Suppressor macrophage treated with lipopolysaccharide for 4 hours (primary cell): ENCODE measurements at places on chromosomes 5 and 9.
A peak's percentile ranks its signal among the peaks of the same experiment; 100 is the strongest.

GRCh38 chr9:93114169-93114983 is 18.4 kb downstream of the CARD19 start:
- peak; percentile 47 for DNase-seq

GRCh38 chr5:15734058-15734457 is 234.1 kb downstream of the FBXL7 start:
- DNase-seq: no peak

GRCh38 chr5:52854301-52854700 is 66.6 kb downstream of the ITGA1 start:
- no peak for DNase-seq

GRCh38 chr9:133375116-133375723 is 640 bp downstream of the SURF4 start:
- peak; percentile 48 for DNase-seq

DNA sequence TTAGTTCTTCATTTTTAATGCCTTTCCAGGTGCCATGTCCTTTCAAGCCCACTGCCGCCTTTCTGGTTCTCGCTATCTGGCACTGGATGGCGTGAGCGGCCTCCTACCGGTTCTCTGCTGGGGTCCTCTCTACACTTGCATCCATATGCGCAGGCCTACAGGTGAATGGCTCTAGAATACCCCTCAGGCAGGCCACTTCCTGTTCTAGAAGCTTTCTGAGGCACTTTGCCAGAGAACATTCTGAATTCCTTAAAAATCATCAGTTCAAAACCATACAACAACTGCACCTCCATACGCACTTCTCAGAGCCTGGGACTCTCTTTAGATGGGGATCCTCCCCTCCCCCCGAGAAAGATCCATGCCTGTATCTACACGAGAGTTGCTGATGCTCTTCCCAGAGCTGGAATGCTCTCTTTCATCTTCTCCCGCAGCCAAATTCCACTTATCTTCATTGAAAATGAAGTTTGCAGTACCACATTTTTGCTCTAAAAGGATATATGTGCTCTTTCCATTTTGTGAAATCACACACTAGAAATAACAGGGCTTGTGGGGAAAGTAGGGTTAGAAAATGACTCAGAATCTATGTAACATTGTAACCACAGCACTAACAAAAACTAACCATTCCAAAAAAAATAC is 1.4 kb upstream of the LHFPL2 start:
- DNase-seq: no peak

GRCh38 chr5:140926443-140927227 is 536 bp downstream of the PCDHAC1 start:
- peak; percentile 8 for DNase-seq

DNA sequence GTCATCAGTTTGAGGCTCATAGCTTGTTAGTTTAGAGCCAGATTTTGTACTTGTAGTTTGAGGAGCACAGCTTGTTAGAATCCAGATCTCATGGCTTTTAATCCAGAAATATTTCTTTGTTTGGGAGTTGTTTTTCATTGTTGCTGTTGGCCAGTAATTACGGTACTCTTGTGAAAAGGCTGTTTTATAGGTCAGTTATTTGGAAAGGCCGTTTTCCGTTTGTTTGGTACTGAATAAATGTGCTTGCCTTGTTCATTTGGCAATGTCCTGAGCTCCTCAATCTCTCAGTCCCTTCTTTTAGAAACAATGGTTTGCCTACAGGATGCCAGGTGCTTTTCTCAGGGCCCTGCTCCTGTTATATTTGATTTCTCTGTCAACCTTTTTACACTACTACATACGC is 4.5 kb upstream of the MOB3B start:
- DNase-seq: no peak

DNA sequence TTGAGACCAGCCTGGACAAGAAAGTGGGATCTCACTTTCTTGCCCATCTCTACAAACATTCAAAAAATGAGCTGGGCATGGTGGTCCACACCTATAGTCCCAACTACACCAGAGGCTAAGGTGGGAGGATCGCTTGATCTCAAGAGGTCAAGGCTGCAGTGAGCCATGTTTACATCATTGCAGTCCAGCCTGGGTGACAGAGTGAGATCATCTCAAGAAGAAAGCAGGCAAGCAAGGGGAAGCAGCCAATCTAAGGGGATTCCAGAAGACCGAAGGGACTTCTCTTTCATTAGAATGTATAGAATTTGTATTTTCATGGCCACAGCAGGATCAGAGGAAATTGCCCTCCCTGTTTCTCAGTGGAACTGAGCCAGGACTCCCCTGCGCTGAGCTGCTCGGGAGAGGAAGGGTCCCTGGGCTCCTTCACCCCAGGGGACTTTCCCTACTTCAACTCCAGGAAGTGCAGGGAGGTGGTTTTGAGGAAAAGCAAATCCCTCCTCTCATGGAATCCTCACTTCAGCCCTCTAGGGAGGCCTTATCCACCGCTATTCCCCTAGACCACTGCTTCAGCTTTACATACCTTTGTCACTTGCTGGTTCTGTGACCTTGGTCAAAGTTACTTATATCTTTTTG is 12.1 kb downstream of the WWC1 start:
- DNase-seq: peak; percentile 12

GRCh38 chr9:33633636-33634035 is 109.6 kb downstream of the ANKRD18B start:
- no peak for DNase-seq

- no peak for DNase-seq
Observed at GRCh38 chr9:109771087-109771486, 8.9 kb upstream of the PALM2AKAP2 start.

- DNase-seq: no peak
Observed at GRCh38 chr9:2424619-2425033, 197.0 kb upstream of the VLDLR start.
